ENCODE measurements at places on chromosomes 3 and 15.

GRCh38 chr3:158532099-158532734, 38.8 kb upstream of the MLF1 start:
- no peak for DNase-seq

GRCh38 chr15:70376929-70377691, 279.4 kb upstream of the TLE3 start:
- no peak for DNase-seq

DNA sequence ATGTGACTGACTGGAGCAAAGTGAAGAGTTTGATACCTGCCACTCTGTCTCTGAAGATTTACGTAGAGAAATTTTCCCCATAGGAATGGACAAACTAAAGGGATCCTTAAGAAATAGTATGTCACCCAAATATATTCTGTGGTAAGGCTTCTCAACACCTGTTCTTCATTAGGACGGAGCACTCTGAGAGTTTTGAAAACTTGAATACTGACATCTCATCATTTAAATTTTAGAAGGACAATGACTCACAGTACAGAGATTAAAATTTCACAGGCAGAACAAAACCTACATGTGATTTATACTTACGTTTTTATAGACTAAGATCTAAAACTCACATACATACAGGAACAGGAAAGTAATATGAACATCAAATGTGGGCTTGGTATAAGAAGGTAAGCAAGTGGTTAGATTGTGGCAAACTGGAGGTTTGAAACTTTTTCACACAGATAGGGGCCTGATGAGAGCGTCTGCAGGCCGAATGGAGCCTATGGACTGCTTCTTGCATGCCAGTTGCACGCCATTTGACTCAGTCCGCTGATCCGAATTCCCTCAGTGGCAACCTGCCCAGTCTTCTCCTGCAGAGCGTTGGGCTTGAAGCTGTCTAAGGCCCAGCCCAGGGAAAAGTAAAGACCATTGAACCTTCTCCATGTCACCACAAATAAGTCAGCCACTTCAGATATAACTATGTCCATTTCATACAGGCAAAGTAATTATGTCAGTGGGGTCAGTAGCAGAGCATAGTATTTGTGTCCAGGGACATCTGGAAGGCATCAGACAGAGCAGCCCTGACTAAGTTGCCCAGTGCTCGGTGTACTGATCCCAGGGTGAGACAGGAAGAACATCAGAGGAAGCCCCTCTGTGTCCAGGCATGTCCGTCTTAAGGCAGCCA, 45.7 kb downstream of the ZBTB38 start:
- no peak for DNase-seq

DNA sequence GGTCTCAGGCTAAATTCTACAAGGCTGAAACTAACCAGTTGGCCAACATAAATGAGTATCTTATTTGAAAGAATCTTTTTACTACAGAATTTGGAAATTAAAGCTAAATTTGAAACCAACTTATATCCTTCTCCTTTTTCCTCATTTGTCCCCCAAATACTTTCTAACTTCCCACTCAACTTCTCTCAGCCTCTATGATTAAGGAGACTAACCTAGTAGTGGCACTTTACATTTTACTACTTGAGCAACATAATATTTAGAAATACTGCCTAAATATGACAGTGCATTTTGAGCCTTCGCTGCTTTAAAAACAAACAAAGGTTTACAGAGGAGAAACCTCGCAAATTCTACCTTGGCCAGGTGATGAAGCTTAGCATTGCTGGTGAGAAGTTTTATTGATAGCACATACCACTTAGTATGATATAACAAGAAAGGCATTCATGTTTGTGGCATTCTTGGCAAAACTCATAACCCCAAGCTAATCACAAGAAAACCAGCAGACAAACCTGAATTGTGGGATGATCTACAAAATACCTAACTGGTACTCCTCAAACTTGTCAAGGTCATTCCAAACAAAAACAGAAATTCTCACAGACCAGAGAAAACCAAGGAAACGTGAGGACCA, 432.1 kb upstream of the CFAP20DC start:
- no peak for DNase-seq

- DNase-seq = no peak
Observed at GRCh38 chr3:113507501-113508067, 7.4 kb downstream of the SPICE1 start.

DNA sequence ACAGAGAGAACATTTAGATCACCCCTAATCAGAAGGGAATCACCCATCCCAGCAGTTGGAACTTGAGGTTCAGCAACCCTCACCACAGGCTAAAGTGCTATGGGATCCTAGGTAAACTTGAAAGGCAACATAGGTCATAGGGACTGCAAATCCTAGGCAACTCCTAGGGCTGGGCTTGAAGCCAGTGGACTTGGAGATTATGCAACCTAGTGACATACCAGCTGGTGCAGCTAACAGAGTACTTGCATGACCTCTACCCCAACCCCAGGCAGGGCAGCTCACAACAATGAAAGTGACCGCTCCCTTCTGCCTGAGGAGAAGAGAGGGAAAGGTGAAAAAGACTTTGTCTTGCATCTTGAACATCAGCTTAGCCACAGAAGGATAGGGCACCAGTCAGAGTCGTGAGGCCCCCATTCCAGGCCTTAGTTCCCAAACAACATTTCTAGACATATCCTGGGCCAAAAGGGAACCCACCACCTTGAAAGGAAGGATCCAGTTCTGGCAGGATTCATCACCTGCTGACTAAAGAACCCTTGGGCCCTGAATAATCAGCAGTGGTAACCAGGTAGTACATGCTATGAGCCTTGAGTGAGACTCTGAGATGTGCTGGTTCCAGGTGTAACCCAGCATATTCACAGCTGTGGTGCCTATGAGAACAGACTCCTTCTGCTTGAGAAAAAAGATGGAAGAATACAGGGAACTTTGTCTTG, 37.6 kb upstream of the FBN1 start:
- DNase-seq = no peak

DNA sequence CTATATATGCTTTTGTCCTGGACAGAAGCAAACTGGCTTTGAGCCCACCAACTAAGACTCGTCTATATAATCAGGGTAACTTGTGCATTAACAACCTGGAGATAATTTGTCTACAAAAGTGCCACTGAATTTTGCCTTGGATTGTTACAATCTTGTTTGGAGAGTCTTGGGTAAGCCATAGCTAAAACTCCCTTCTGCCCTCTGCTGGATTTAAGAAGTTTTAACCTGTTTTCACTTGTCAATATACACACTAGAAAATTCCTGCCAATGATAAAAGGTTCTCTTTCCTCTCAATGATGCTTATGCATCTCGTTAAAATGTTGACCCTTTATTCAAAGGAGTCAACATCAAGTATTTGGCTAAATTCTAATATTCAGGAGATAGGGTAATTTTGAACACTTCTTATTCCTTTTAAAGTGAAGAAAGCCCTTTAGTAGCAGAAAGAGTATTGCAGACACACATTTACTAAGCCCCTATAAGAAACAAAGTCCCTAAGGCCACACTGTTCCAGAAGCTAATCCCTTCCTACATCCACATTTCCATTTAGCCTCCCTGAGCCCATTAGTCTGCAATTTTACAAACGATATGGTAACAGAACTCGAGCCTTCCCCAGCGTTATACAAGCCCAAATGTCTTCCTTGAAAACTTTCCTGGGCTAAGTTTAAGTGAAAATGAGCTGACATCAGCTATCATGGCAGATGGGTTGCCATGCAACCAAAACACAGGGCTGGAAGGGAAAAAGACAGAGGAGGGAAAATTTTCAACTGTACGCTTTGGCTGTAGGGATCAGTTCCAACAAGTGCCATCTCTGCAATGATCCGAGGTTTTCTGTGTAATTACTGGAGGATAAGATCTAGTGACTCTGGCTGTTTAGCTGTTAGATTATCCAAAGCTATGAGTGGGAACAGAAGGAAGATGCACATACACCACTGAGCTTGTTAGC, 75.9 kb upstream of the FGF12 start:
- no peak for DNase-seq

DNA sequence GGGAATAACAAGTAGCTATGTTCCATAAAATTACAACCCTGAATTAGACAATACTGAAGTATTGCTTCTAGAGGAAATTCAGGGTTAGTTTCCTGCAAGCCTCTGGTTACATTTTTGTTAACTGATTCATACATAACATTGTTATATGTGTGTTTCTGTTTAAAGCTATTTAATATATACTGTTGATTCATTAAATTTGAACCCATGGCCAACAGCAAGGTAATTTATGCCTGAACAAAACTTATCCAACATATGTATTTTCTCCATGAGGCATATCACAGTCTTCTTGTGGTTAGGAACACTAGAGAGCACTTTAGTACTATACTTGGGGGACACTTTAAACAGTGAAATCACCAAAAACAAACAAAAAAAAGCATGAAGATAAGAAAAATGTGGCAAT, 47.7 kb upstream of the PTX3 start:
- DNase-seq = no peak

DNA sequence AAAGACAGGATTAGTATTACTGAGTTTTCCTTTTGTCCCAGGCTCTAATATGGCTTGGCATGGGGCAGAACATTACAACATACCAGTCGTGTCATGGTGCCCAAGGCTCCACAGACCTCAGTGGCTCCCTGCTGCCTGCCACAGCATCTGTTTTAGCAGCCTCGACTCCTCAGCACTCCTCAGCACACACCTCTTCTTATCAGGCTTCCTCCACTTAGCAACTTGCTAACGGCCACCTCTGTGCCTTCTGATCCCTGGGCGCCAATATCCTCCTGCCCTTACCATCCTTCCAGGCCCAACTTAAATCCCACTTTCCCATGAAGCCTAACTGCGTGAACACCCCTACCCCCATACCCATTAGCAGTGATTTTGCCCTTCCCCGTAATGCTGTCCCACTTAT, 6.2 kb upstream of the CAPN3 start:
- DNase-seq = no peak

DNA sequence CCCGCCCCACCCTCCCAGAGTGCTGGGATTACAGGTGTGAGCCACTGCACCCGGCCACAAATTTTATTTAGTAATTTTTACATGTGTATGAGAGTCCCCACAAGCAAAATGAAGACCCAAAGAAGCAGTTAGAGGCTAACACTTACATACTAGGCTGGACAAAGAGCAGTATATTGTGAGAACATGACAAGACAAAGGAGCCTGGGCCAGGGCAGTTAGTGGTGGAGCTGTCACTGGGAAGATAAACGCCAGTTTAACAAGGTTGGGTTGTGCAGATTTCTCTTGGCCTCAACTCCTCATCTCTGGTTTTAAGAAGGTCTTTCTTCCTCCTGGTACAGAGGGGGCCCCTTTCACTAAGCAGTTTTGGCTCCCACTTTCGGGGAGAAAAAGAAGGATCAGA, 19.9 kb upstream of the FAM174B start:
- DNase-seq = no peak

- DNase-seq = no peak
Observed at GRCh38 chr3:29822071-29822470, 541.2 kb downstream of the RBMS3 start.

DNA sequence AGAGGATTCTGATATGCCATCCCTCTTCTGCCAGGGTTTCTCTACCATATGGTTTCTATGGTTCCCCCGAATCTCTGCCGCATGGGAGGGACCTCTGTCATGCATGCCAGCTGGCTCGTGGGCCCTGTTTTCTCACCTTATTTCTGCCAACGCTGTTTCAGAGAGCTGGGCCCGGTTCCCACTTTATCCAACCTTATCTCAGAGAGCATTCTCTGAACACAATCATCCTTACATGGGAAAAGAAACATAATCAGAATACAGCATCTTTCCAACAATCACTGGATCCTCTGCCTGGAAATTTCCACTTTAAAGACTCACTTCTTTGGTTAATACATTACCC, 234.5 kb upstream of the ZBTB20 start:
- DNase-seq = no peak

GRCh38 chr3:194167480-194168282, 31.7 kb downstream of the HES1 start:
- DNase-seq = no peak

DNA sequence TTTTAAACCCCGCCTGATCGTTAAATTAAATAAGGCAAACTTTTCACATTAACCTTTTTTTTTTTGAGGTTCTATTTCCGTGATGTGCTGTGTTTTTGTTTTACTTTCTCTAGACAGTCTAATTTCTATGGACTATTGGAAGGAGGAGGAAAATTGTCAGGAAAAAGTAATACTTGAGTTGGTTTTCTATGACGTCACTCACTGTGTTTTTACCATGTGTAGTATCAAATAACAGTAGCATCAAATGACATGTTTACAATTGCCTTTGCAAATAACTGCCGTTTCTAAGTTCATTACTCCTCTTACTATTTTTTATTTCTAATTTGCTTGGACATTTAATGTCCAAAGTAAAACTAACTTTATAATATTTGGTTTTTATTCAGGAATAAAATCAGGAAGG, 32.3 kb downstream of the MYO1E start:
- DNase-seq = no peak

DNA sequence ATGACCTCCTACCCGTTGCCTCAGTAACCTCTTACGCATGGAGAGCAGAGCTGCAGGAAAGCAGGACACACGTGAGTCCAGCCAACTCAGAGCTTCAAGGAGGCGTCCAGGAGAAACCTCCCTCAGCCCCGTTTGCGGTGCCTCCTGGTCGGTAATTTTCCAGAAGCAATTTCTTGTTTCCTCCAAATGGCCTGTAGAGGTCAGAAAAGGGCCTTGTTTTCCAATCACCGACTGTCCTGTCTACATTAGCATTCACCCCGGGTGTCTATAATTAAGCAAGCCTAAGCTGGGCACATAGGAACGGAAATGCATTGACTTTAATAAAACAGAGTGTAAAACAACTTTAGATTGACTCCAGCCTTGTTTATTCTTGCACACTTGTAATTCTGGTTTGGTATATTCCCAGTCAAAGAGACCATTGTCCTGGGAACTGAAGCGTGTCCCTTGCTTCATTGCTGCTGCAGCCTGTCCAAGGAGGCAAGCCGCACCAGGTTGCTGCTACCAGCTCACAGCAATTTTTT, 836.2 kb downstream of the AGBL1 start:
- DNase-seq = no peak

- DNase-seq = no peak
Observed at GRCh38 chr3:152364237-152364636, 95.5 kb downstream of the MBNL1 start.

DNA sequence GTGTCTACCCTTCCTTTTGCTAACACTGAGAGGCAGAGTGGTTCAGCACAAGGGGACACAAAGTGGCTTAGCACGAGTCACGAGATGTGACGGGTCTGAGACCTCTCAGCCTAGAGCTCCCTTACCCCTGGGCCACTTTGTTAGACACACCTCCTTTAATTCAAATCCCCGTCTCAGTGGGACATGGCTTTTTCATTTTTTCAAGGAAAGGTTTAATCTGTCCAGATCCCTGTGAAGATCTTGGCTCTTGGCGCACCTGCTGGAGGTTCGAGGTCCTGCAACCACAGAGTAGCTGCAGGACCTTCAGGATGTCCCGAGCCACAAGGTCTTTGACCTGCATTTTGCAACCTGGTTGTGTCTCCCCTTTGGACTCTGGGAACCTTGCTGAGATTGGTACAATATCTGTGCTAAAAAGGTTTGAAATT, 52.0 kb downstream of the LPP start:
- DNase-seq = no peak

DNA sequence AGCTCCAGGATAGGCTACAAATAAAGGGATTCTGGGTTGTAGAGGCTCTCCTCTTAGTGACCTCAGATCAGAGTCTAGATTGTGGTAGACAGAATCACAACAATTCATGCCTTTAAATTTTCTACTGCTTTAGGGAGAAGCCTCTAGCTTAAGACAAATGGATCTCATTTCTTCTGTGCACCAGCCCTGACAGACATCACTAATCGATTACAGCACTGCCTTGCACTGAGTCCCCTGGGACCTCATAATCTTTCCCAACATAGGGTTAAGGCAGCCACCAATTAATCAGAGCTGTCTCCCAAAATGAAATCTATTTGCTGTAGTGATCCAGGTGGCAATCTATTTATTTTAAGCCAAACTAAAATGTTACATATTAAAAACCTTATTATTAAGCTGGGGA, 436.5 kb upstream of the WNT5A start:
- DNase-seq = no peak
